Esophagus squamous epithelium (tissue), 5 donors: ENCODE measurements at places on chromosomes 5 and 9.

GRCh38 chr9:117487555-117488175 lies 72.8 kb upstream of the ASTN2 start:
- DNase-seq: no peak

GRCh38 chr9:15670246-15670645 lies 117.4 kb downstream of the CCDC171 start:
- DNase-seq: no peak

GRCh38 chr9:95815961-95816360 lies 59.5 kb upstream of the ERCC6L2 start:
- no peak for DNase-seq

- DNase-seq: no peak
These were observed 15.3 kb downstream of the MVB12B start for GRCh38 chr9:126341902-126342301.

DNA sequence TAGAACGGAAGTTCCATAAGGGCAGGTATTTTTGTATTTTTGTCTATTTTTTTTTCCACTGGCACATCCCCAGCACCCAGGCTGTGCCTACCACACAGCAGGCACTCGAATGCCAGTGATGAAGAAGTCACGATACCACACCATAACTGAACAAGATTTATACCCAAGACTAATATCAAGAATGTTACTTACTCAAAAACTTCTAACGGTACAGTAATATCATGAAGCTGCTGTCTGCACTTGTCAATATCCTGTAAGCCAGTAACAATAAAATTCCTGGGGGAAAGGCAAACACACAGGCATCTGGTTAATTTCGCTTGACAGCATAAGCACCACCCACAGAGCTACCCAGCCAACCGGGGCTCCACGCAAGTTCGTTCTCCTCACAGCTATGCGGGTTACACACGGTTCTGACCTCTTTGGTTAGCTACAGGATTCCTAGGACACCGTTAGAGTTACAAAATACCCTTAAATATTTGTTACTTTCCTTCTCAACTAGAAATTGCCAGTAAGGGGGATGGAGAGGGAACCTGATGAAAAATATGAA lies 1.3 kb downstream of the MED10 start:
- no peak for DNase-seq

GRCh38 chr5:35264509-35264908 lies 34.2 kb upstream of the PRLR start:
- DNase-seq: no peak

GRCh38 chr9:114777821-114778609 lies 27.8 kb downstream of the TNFSF15 start:
- DNase-seq: no peak

DNA sequence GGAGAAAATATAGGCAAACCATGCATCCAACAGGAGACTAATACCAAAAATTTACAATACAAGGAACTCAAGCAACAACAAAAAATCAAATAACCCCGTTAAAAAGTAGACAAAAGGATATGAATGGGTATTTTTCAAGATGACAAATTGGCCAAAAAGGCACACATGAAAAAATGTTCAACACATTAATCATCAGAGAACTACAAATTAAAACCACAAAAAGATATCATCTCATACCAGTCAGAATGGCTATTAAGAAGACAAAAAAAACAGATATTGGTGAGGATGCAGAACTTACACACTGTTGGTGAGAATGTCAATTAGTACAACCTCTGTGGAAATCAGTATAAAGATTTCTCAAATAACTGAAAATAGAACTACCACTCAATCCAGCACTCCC lies 35.0 kb downstream of the TEX10 start:
- no peak for DNase-seq

DNA sequence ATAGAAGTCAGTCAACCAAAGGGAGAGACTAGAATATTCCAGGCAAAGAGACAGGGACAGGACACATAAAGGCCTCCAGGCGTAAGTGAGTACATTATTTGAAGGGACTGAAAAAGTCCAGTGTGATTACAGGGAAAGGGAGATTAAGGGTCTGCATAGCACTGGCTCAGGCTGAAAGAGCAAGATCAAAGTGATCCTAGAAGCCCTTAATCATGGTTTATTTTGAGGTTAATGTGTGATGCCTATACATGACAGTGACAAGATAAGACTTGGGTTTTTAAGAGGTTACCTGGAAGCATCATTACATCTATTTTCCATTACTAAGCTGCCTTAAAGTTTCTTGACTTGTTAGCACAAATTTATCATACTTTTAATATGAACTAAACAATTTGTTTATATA lies 25.8 kb downstream of the LMBRD2 start:
- DNase-seq: no peak

GRCh38 chr9:74277532-74277931 lies 219.6 kb upstream of the RORB start:
- DNase-seq: no peak

- no peak for DNase-seq
These were observed 138.6 kb downstream of the ENTREP1 start for GRCh38 chr9:69463497-69464068.

DNA sequence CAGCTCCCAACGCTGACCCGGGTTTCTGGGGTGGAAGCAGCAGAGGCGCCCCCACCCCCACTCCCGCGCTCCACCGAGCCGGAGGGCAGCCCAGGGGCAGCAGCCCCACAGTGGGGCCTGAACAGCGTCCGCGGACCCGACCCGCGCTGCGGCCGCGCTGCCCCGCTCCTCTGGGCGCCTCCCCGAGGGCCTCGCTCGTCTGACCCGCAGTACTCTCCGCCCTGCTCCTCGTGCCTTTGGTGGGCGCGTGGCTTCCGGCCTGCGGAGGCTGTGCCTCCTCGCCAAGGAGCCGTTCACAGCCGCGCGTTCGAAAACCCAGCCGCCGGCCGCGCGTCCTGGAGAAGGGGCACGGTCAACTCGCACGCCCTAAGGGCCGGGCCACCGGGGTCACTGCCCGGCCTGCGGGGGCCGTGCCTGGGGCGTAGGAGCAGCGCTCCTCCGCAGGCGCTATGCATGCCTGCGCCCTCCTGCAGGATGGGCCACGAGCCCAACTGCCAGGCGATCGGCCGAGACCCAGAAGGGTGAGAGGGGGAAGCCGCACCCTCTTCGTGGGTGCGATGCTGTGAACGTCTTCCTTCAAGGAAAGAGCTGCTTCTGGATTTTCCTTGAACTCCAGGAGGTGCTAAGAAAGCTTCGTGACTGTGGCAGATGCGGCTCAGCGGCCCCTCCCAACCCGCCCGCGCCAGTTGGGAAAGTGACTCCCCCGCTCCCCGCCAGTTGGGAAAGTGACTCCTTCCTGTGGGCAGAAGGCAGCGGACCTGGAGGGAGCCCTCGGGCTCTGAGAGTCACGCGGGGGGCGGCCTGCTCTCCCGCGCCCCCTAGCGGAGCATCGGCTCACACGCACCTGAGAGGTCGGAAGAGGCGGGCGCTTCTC lies 82.7 kb downstream of the HSD17B3 start:
- DNase-seq: no peak

DNA sequence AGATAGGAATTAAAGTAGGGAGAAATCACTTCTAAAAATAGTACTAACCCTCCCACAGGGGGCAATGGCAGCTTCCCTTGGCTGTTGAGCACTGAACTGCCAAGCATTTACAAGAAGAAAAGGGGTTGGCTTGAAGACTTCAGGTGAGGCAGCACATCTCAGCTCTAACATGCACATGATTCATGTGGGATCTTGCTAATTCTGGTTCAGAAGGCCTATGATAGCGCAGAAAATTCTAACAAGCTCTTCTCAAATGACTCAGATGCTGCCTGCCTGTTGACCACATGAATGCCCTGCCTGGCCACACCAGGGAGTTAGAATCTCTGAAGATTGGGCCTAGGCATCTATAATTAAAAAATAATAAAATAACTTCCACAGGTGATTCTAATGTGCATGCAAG lies 22.6 kb downstream of the CD180 start:
- DNase-seq: no peak
